Stimulated activated CD4-positive, alpha-beta T cell treated with anti-CD3 and anti-CD28 coated beads, Interleukin-1b, Interleukin-23, amount 100 ng/mL, for 1 hour (primary cell): ENCODE measurements at places on chromosomes 3 and 15.

DNA sequence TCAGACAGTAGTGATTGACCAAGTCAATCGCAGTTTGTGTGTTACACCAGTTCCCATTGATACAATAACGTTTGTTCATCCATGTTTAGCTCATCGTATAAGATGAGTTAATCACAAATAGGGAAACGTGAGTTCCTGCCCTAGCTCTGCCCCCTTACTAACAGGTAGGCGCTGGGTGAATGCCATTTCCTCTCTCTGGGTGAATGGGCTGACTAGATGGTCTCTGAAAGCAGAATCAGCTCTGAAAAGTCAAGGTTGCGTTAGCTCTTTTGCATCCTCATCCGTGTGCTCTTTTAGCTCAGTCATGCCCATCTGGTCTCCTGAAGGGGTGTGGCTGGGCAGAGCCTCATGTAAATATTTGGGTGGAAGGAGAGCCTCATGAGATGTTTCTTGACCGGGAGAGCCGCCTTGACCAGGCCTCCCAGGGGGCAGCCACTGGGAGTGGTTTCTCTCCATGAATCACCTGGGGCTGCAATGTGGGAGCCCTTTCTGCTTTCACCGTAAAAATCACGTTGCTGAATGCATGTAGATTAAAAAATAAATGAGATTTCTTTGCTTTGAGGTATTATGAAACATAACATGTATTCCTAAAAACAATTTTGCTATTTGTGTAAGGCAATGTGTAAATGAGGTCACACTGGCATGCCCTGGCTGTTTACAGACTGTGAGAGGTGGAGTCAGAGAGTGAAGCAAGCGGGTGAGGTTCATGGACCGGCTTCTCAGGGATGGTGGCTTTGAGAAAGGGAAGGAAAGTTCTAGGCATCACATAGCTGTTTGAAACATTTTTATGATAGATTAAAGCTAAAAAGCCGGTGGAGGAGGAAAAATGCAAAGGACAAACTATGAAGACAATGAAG lies 108.4 kb upstream of the RASGRP1 start:
- no peak for DNase-seq

DNA sequence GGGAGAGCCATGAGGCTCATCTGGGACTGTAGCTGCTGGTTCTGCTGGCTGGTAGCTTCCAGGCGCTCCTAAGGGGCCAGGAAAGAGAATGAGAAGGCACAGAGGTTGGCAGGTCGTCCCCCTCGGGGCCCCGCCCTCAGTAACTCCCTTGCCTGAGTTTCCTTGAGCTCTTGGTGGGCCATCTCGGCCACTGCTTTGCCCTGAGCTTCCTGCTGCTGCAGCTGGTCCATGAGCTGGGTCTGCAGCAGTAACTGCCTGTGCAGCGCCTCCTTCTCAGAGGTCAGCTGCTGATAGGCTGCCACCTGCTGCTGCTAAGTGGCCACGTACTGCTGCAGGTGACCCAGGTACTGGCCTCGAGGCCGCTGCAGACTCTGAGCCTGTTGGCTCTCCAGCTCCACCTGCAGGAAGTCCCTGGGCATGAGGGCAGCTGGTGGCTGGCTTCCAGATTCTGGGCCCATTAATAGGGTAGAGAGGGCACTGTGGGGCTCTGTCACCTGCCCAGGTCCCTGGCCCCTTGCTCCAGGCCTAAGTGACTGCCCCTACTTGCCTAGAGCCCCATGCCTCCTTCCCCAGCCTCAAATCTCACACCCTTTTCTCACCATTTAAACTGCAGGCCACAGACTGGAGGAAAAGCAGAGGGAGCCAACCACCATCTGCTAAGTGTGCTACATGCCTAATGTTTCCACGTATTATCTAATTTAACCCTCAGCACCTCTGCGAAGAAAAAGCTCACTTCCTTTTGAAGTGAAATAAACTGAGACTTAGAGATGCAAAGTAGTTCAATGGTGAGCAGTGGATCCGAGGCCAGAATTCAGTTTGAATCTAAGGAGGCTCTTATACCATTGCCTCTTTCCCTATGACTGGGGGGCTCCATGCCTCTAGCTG lies 10.8 kb upstream of the VPS33B start:
- DNase-seq = no peak

DNA sequence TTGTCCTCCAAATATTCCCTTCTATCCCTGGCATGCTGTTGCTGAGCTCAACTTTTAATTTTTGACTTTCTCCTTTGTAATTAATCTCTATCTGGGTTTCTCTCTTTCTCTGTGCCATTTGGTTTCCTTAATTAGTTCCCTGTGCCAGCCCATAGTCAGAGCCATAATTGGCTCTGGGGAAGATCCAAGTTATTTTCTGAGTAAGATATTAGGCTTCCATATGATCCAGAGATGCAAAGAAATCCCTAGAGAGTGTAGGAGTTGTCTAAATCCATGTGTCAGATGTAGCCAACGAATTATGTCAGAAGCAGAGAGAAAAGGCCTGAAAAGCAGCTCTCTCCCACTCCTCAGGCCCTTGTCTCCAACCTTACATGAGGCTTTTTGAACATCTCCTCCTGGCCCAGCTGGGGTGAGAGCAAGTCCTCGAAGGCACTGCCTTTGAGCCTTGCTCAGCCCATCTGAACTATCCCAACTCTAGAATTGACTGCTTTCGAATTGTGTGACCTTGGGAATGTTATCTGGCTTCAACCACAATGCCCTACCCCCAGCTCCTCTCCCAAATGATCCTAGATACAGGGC lies 46.4 kb downstream of the MOBP start:
- DNase-seq = no peak

GRCh38 chr3:123984957-123985356 lies 7.0 kb downstream of the ROPN1 start:
- DNase-seq = no peak

GRCh38 chr3:192928720-192929119 lies 11.1 kb upstream of the MB21D2 start:
- DNase-seq = no peak

DNA sequence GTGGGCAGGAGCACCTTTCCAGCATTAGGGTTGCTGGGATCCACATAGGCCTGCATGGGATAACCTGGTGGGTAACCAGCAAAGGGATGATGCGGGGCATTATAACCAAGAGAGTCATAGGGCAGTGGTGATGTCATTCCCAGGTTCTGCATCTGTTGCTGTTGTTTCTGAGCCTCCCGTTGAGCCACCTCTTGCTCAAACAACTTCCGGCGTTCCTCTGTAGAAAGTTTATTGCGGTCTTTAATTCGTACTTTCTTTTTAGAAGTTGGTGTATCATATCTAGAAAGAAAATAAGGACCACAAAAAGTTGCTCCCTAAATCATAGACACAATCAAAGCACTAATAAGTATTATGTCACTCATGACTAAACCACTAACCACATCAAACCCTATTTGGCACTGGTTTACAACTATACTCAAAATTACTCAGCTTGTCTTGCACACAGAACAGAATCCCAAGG lies 77.8 kb downstream of the NBEAL2 start:
- no peak for DNase-seq

GRCh38 chr15:23372284-23372683 lies 17.7 kb downstream of the GOLGA8S start:
- no peak for DNase-seq

GRCh38 chr3:13513913-13514517 lies 33.9 kb downstream of the HDAC11 start:
- no peak for DNase-seq

- DNase-seq = no peak
Measured at GRCh38 chr3:42192334-42193200, 73.4 kb downstream of the CCK start.

GRCh38 chr3:187852842-187853730 lies 107.8 kb upstream of the BCL6 start:
- no peak for DNase-seq

DNA sequence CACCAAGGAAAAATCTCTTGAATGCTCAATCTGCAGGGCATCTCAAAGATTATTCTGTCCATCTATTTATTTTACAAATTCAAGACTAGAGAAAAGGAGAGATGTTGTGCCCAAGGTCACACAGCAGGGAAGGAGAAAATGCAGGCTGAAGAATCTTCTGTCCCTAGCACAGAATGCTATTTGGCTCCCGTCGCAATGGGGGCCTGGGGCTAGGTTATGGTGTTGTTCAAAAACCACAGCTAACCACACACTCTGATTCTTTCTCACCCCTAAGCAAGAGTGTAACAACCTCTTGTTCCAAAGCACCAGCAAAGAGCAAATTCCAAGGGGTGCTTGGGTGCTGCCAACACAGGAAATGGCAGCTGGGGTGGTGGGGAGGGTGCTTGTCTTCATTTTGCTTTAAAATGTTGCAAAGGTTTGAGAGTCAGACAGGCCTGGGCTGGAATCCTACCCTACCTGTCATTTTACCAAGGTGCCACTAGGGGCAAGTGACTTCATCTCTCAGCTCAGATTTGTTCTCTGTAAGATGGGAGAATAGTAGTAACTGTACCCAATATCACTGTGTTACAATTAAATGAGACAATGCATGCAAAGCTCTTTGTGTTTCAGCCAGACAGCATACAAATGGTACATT lies 112.5 kb downstream of the ADAMTS9 start:
- DNase-seq = no peak

GRCh38 chr3:133079621-133080020 lies 41.4 kb downstream of the TMEM108 start:
- no peak for DNase-seq

DNA sequence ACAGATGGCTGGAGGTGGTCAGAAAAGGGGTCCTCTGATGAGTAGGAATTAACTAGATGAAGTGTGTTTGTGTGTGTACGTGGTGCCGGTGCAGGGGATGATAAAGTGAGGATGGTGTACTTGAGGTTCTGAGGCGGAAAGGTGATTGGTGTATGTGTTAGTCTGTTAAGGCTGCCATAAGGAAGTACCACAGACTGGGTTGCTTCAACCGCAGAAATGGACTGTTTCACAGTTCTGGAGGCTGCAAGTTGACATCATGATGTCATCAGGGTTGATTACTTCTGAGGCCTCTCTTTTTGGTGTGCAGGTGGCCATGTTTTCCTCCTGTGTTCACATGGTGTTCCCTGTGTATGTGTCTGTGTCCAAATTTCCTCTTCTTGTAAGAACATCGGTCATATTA lies 202.4 kb upstream of the RGMA start:
- no peak for DNase-seq

GRCh38 chr3:191008074-191008473 lies 145.6 kb upstream of the GMNC start:
- DNase-seq = no peak

DNA sequence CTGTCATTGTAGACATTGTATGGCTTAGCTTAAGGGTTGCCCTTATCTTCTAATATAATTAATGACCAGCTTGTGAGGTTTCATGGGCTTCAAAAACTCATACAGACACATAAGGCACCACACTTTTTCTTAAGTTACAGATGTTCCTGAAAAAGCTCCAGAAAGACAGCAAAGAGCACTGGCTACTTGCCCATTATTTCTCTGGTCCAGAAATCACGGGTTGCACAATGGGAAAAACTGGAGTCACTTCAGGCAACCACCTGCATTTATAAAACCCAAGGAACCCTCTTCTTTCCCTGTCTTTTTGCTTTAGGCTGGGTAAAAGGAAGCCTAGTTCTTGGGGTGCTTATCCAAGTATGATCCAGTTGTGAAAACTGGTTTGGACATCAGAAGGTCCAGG lies 2.3 kb upstream of the COL6A6 start:
- no peak for DNase-seq

- no peak for DNase-seq
Measured at GRCh38 chr3:53650424-53650823, 156.0 kb downstream of the CACNA1D start.

- no peak for DNase-seq
Measured at GRCh38 chr3:185029086-185029485, 123.8 kb downstream of the C3orf70 start.

GRCh38 chr3:54888873-54889272 lies 39.0 kb downstream of the LRTM1 start:
- DNase-seq = no peak

GRCh38 chr15:90845201-90845949 lies 23.0 kb upstream of the FURIN start:
- DNase-seq = no peak

DNA sequence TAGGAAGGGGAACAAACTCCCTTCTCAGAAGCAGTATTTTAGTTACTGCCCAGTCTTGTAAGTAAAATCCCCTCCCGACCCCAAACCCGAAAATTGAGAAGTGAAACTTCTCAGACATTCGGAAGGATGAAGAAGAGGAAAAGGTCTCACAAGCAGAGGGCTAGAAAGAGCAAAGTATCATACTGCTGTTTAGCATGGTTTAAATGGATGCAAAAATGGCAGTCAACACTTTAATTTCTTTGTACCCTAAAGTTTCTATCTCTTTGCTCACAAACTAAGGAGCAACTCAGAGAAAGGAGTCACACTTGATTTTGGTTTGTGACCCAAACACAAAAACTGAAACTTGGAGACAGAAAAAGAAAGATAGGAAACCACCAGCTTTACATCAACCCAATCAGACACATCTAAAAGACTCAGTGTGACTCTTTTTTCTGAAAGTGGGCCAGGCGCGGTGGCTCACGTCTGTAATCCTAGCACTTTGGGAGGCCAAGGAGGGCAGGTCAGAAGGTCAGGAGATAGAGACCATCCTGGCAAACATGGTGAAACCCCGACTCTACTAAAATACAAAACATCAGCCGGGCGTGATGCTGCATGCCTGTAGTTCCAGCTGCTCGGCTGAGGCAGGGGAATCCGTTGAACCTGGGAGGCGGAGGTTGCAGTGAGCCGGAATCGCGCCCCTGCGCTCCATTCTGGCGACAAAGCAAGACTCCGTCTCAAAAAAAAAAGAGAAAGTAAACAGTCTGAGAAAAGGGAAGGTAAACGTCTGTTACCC lies 63.2 kb upstream of the ATP11B start:
- no peak for DNase-seq

DNA sequence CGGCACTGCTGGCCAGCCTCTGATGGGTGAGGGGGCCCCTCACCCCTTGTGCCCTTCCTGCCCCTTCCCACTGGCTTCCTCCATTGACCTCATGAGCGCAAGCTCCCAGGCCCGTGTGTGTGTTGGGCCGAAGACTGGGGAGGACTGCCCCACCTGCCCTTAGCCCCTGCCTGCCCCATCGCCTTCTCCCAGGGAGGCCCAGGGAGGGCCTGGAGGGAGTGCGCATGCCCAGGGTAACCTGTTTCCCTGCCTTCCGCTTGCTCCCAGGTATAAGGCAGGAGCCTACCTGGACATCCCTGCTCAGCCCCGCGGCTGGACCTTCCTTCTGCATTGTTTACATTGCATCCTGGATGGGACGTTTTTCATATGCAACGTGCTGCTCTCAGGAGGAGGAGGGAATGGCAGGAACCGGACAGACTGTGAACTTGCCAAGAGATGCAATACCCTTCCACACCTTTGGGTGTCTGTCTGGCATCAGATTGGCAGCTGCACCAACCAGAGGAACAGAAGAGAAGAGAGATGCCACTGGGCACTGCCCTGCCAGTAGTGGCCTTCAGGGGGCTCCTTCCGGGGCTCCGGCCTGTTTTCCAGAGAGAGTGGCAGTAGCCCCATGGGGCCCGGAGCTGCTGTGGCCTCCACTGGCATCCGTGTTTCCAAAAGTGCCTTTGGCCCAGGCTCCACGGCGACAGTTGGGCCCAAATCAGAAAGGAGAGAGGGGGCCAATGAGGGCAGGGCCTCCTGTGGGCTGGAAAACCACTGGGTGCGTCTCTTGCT lies 8.8 kb downstream of the DLL4 start:
- DNase-seq = no peak
